ENCODE measurements at places on chromosomes 7 and 10.

- DNase-seq = no peak
These were observed 285.2 kb downstream of the PTPRN2 start for GRCh38 chr7:158302274-158303070.

DNA sequence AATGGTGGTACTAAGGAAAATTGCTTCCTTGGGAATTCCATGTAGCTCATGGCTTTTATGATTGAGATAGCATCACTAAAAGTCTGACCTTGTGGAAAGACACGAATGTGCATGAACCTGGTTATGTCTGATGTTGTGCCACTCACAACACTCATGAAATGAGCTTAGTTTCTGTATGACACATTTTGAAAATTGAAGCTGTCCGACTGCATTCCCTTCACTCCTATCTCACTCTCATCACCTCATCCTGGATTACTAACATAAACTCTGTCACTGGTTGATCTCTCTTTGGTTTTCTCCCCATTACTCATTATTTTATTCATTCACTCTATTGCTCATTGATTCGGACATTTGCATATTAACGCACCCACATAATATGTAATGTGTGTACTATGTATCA is 190.0 kb upstream of the VWC2 start:
- no peak for DNase-seq

DNA sequence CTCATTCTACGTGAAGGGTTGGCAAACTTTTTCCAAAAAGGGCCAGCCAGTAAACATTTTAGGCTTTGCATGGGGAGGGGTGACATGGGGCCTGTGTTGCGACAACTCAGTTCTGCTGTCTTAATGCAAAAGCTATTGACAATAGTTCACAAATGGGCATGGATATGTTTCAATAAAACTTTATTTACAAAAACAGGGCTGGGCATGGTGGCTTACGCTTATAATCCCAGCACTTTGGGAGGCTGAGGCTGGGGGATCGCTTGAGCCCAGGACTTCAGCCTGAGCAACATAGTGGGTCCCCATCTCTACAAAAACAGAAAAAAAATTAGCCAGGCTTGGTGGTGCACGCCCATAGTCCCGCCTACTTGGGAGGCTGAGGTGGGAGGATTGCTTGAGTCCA is 141.1 kb downstream of the SVIL start:
- DNase-seq = no peak

- DNase-seq = no peak
These were observed 23.9 kb downstream of the CARD11 start for GRCh38 chr7:3019801-3020200.

DNA sequence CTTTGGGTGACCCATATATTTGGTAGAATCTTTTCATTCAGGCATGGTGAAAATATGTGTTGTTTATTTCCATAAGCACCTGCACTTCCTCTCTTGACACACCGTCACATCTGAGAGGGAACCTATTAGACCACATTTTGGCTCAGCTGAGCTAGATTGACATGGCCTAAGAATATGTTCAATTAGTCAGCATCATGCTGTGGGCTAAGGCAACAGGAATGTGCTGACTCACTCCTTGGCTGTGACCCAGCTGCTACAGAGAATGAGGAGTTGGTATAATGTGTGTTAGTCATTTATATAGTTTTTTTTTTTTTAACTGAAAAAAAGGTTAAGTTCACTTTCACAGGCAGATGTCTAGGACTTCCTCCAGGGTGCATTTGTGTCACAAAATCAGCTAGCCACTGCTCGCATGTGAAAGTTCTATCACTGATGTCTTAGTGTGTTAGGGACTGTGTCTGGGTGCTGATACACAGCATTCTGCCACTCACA is 180.6 kb downstream of the SEMA3E start:
- DNase-seq = peak; percentile 97

- DNase-seq = no peak
These were observed 81.6 kb upstream of the ICA1 start for GRCh38 chr7:8343556-8343955.

DNA sequence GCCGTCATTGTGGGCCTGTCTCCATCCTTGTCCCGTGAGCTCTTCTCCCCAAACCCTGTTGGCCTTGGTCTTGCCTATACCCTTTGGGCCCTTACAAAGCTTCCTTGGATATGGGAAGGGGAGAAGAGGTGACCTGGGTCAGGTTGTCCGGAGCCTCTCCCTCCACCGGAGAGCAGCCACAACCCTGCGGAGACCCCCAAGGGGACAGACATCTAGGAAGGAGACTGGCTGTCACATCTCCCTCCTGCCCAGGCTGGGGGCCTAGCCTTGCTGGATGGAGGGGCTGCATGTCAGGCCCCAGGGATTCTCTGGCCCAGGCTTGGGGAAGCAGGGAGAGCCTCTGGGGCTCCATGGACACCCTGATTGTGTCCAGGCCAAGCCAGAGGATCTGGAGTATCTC is 11.8 kb downstream of the NACAD start:
- DNase-seq = no peak

DNA sequence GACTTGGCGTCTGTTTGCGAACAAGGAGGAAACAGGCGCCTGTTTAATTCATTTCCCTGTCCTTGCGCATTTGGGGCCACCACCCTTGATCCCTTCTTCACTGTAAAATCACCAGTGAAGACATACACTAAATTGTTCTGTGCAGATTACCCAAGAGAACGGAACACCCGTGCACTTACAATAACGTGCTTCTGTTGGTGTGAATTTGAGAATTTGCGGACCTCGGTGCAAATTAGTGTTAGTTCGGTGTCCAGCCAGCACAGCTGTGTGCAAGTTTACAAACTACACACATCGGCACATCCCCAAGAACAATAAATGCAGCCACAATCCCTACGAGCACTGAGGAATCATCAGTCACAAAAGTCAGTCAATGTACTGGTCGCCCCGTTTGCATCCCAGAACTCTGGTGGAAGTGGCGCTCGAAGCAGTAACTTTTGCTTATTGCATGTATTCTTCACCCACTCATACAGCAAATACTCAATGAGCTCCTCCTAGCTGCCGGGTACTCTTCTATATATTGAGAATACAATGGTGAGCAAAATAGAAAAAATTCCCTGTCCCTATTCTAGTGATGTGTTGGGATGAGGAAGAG is 786 bp upstream of the CNOT4 start:
- peak; percentile 33 for DNase-seq

DNA sequence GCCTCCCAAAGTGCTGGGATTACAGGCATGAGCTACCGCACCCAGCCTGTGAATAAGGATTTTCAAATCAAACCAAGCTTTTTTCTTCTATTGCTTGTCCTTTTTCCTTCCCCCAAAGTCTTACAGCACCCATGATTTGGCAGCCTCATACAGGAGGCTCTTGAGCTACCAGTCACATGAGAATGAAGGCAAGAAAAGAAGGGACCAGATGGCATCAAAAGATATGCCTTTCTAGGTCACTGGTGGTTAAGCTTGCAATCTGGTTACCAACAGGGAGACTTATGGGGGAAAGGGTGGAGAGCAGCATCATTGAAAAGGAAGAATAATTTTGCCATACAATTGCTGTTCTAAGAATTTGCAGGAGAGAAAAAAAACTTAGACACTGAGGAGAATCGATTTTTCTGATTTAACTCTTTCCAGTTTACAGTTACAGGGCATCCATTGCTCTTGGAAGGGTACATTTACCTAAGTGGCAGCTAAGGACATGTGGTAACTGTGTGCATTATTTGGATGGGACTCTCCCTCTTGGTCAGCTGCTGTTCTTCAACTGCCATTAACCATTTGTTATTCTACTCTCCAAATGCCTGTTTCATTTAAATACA is 29.5 kb downstream of the SMNDC1 start:
- no peak for DNase-seq

DNA sequence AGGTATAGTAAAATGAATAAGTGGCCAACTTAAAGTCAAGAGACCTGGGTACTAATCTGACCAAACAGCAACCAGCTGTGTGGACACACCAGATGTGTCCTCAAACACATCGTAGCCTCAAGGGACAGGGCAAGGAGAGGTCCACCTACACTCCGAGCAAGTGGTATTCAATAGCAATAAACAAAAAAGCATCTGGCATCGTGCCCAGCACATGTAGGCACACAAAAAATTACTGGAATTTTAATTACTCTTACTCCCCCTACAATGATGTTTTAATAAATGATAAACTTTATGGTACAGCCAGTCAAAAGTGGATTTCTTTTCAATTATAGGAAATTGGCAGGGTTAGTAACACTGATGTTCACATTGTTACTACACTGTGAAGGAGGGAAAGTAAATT is 3.5 kb upstream of the RGS10 start:
- DNase-seq = peak; percentile 39

DNA sequence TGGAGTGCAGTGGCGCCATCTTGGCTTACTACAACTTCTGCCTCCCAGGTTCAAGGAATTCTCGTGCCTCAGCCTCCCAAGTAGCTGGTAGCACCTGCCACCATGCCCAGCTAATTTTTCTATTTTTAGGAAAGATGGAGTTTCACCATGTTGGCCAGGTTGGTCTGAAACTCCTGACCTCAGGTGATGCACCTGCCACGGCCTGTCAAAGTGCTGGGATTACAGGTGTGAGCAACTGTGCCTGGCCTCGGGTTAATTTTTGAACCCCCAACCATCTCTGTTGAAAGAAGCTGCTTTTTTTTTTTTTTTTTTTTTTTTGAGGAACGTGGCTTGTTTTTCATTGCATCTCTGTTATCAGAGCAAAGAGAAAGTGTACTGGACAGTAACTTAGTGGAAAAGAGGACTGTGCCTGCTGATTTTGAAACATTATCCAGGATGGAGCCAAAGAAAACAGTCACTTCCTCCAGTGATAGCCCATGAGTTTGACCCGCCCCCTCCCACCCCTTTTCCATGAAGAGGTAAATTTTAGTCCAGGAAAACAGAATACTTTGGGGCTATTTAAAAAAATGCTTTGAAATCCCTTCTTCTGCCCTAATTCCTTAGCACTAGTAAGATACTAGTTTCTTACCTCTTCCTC is 38.3 kb downstream of the WBP1L start:
- peak; percentile 37 for DNase-seq

Measured in AG10803 (cell line).